NCI-H1048 (cell line): ENCODE measurements at places on chromosomes 7 and 10.

DNA sequence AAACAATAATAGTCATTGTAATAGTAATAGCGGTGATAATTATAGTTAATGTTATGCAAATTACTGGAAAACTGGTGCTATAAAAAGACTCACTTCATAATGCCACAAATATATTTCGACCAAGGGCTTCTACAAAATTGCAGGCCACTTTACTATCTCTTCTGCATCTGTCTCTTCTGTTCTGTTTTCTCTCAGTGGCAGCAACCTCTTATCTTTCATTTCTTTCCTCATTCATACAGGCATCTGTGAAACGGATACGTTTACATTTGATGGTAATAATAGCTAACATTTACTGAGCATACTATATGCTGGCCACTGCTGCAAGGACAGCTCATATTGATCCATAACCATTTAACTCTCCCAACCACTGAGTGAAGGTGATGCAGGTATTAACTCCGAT, 537.4 kb upstream of the PFKP start:
- no peak for DNase-seq

GRCh38 chr10:16816171-16816570, 1.1 kb downstream of the RSU1 start:
- DNase-seq: no peak

- DNase-seq: peak; percentile 54
Measured at GRCh38 chr10:82037076-82037475, 162.1 kb downstream of the NRG3 start.

DNA sequence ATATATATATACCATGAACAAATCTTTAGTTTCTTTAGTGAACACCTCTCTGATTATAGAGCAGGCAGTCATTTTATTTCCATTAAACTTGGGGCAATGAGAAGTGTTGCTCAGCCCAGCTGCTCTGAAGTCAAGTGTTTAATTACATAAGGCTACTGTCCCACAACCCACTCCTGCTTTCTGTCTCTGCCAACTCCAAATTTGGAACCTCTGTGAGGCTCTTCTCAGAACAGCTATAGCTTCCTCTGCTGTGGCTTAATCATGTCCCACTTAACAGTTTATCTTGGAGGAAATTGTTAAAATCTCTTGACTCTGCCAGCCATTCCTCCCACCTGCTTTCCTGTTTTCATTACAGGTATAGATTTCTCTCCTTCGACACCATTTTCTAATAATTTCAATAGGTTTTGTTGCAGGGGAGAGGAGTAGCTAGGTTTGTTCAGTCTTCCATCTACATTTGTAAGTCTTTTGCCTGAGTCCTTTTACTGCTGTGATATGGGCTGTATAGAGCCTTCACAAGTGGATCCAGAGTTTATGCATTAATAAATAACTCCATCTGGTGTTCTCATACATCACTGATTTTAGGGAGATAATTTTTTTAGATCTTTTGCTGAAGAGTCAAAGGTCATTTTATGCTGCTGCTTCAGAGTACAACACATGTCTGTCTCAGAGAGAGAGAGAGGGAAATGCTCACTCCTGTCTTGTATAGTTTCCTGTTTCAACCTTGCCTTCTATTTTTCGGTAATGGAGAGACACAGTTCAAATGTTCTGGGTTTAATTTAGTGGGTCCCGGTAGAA, 170.4 kb downstream of the WNT2 start:
- DNase-seq: no peak
